ENCODE measurements at places on chromosomes 1 and 21.
A peak's percentile ranks its signal among the peaks of the same experiment; 100 is the strongest.

GRCh38 chr1:3831689-3832088 is 25.3 kb downstream of the CEP104 start:
- DNase-seq = no peak

DNA sequence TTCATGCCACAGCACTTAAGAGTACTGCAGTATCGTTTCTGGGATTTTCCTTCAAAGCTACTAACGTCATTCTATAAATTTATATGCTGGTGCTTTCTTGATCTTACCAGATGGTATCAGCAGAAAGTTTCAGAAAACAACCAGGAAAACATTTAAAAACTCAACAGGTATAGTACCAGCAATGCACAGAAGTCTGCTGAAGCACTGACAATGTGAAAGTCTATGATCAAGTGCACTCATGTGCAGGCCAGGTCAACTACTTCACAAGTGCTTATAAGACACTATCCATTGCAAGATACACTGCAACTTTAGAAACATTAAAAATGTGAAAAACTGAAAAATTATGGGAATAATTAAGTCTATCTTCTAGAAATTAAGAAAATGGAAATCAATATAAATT is 34.7 kb downstream of the LYST start:
- DNase-seq = no peak

DNA sequence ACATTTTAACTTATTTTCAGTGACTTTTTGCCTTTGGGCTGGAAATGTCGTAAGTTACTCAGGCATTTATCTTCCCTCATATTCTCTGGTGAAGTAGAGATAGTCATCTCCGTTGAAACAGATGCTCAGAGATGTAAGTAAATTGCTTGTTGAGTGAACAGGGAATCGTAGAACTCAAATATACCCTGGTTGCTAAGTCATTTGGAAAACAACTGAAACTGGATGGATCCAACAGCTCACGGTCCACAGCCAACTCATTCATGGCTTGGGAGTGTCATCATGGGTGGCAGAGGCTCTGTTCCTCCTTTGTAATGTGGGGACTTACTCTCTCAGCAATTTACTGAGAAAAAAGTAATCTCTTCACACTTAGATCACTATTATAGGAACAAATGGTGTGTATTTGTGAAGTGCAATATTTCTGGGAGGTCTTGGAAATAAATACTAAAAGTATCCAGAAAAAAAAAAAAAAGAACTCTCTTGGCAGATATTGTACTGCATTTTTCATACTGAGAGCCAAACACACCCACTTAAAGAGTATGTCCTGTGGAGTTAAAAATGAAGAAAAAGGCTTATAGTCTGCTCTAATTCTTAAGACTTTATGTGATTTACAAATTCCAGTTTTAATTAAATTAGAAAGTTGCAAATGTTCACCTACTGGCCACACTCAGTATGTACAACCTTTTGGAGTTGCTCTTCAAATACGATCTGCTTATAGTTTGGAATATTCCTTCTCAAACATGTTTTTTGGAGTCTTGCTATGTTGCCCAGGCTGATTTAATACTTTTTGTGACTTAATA is 107.4 kb downstream of the LEPR start:
- DNase-seq = no peak

DNA sequence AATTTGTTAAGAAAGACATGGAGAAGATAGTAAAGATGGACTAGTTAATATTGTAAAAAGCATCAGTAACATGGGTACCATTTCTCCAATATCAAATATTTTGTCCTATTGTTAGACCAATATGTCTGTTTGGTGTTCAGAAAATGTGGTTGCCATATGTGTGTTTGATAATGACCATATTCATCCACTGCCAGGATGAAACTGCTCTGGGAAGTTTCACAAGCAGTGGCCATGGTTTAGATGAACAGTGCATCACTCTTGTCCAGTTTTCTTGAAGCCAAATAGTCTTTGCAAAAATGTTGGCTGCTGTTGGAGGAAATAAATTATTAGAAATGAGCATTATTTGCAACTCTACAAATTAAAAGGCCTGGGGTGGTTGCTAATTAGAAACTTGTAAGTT is 333.8 kb downstream of the NUF2 start:
- DNase-seq = no peak

GRCh38 chr1:164605254-164606091 is 46.5 kb downstream of the PBX1 start:
- DNase-seq = no peak

GRCh38 chr1:201430776-201431175 is 9.2 kb upstream of the TNNI1 start:
- no peak for DNase-seq

- no peak for DNase-seq
These were observed 168.6 kb downstream of the HIVEP3 start for GRCh38 chr1:41749991-41750745.

- no peak for DNase-seq
These were observed 27.1 kb upstream of the HAO2 start for GRCh38 chr1:119341372-119341947.

DNA sequence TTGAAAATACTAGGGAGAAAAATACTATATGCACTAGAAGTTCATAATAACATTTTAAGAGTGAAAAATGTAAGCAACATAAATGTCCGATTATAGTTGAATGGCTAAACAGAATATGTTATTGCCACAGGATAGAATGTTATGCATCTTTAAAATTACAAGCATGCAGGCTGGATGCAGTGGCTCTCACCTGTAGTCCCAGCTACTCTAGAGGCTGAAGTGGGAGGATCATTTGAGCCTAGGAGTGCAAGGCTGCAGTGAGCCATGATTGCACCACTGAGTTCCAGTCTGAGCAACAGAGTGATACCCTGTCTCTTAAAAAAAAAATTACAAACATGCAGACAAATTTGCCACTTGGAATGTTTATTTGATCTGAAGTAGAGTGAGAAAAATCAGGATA is 3.0 kb upstream of the BATF3 start:
- DNase-seq = no peak

GRCh38 chr1:37274486-37274885 is 199.9 kb upstream of the ZC3H12A start:
- DNase-seq = no peak

GRCh38 chr1:184022668-184023067 is 14.9 kb downstream of the COLGALT2 start:
- DNase-seq = no peak

- DNase-seq = no peak
These were observed 31.7 kb upstream of the ADARB1 start for GRCh38 chr21:45042664-45043161.

DNA sequence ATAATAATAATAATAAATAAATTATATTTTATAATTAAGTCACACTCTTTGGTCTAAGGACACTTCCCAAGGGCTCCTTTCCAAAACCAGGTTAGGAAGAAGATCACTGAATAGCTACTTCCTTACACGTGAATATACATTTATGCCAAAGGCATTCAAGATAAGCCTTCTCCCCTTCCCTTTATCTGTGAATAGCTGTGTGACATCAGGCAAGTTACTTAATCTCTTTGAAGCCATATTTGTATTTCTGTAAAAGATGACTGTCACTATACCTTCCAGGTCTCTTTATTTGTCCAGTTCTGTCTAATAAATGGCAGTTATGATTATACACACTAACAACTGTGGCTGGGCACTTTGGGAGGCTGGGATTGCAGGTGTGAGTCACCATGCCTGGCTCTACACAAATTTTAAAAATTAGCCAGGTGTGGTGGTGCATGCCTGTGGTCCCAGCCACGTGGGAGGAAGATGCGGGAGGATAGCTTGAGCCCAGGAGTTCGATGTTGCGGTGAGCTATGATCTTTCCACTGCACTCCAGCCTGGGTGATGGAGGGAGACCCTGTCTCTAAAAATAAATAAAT is 5.5 kb upstream of the RNF11 start:
- DNase-seq = no peak

GRCh38 chr1:167635156-167635648 is 5.2 kb downstream of the RCSD1 start:
- DNase-seq = no peak

DNA sequence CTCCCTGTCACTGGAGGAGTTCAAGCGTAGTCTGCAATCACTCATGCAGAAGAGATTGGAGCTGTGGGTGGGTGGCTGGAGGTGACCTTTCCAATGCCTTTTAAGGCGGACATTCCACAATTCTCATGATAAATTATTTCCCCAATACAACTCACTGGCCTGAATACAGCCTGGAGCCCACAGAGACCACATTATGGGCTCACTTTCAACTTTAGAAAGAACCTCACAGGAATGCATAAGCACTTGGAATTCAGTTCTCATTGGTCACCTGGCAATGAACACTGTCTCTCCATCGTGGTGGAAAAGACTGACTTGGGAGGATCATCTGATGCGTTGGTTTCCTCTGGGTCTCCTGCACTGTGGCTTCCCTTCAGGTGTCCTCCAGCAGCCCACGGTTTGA is 151.8 kb upstream of the KCND3 start:
- DNase-seq = no peak

- no peak for DNase-seq
These were observed 19.5 kb downstream of the LUZP1 start for GRCh38 chr1:23149114-23149513.

DNA sequence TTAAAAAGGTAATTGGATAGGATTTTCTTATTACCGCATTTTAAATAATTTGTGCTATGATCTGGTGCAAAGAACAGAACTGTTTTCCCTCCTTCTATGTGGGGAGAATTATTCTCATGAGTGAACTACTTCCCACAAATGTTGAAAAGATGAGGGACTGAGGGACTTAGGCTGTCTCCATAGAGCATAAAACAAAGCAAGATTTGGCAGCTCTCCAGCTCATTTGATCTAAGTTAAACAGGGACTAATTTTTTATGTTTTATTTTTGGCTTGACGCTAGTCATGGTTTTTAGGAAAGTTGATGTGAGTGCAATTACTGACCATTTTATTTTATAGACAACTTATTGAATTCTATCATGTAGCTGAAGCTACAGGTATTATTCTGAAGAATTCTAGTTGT is 362.3 kb downstream of the HLX start:
- no peak for DNase-seq

- no peak for DNase-seq
These were observed 167.7 kb upstream of the KCNJ15 start for GRCh38 chr21:38088916-38089762.

DNA sequence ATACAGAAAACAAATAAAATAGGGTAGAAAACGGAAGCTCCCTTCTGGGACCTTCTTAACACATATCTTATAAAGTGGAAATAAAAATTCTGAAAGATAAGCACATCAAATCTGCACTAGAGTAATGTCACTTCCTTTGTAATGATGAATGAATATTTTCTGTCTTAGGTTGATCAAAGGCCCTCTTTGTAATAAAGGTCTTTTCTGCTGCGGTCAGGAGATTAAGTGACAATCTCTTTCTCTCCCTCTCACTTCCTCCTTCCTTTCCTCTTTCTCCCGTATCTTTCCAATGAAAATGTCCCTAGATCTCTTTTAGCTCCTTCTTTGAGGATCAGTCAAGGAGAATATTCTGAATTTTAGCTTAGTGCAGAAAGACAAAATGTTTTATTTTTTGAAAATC is 33.8 kb downstream of the TMCO1 start:
- DNase-seq = no peak

GRCh38 chr1:212560933-212561460 is 47.6 kb upstream of the ATF3 start:
- DNase-seq = no peak

GRCh38 chr1:225467193-225468020 is 39.6 kb upstream of the LBR start:
- peak; percentile 70 for DNase-seq

DNA sequence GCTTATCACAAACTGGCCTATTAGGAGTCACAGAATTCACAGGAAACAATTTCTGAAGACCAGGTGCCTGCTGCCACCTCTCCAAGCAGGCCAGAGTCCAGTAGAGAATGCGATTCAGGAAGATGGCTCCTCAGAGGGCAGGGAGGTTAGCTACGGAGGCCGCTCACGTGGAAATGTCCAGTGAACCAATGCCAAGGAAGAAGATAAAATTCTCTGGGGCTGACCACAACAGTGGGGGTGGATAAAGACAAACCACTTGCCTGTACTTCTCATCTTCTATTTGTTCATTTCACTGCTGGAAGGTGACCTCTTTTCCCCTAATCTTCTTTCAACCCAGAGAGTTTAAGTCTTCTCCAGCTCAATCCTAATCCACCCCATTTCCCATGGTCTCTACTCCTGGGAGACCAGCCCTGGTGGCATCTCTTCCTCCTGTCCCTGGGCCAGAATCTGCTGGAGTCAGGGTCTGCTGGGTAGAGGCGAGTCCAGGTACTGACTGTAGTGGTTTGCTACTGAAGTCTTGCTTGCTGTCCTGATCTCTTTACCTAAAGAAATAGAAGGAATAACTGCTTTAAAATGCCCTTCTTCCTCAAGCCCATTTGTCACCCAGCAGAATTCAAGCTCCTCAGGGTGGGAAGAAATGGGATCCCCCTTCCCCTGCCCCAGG is 3.2 kb downstream of the PSRC1 start:
- DNase-seq = no peak
